ENCODE measurements at places on chromosomes 13 and 19.
A peak's percentile ranks its signal among the peaks of the same experiment; 100 is the strongest.

GRCh38 chr19:40754611-40755247 is 3.7 kb downstream of the SNRPA start:
- no peak for DNase-seq

GRCh38 chr19:35099155-35099896 is 16.3 kb upstream of the FXYD3 start:
- no peak for DNase-seq

DNA sequence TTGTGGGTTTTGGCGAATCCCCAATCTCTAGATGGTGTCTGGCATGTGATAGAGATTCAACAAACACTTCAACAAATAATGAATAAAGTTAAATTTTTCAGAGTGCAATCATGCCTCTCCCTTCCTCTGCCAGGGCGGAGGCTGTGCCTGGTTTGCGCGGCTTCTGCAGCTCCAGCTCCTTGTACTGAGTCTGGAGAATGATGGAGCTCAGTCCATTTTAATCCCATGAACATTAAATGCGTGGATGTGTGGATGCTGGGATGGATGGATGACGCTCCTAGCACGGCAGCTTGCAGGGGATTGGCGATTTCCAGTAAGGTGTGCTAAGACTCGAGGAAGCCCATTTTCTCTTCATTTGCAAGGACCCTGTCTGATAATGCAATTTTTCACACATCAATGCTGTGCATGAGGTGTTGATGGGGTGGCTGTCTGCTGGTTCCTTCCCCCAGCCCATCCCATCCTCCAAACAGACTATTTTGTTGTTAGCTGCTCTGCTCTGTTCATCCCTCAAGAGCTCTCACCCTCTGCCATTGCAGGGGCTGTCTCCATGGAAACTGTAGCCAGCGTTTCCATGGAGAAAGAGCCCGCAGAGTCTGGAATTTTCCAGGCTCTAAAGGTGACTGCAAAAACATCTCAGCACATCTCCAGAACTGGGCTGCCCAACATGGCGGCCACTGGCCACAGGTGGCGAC is 92.6 kb upstream of the PEG3 start:
- DNase-seq, result no peak

GRCh38 chr13:99151516-99151915 is 49.1 kb upstream of the UBAC2 start:
- DNase-seq, result no peak

GRCh38 chr13:83216479-83217245 is 665.6 kb downstream of the SLITRK1 start:
- no peak for DNase-seq

- no peak for DNase-seq
Observed at GRCh38 chr13:103515410-103515809, 449.2 kb upstream of the SLC10A2 start.

DNA sequence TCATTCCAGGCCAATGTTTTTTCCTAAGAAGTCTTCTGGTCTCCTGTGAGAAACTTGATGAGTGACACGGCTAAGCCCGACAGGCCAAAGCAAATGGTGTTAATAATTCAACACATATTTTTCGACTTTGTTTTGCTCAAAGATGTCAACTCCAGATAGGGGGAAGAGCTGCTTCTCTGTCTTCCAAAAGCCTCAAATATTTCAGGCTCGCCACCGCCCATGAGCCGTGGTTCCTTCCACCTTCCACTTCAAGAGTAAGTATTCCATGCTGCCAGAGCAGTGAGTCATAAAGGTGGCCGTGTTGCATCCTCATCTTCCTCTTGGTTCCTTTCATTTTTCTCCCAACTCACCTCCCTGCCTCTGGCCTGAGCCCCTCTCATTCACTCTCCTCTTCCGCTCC is 272.6 kb downstream of the EFNB2 start:
- no peak for DNase-seq

- DNase-seq, result no peak
Observed at GRCh38 chr13:32334671-32335070, 19.4 kb downstream of the BRCA2 start.

- DNase-seq, result no peak
Observed at GRCh38 chr13:52399046-52399445, 6.9 kb downstream of the THSD1 start.

DNA sequence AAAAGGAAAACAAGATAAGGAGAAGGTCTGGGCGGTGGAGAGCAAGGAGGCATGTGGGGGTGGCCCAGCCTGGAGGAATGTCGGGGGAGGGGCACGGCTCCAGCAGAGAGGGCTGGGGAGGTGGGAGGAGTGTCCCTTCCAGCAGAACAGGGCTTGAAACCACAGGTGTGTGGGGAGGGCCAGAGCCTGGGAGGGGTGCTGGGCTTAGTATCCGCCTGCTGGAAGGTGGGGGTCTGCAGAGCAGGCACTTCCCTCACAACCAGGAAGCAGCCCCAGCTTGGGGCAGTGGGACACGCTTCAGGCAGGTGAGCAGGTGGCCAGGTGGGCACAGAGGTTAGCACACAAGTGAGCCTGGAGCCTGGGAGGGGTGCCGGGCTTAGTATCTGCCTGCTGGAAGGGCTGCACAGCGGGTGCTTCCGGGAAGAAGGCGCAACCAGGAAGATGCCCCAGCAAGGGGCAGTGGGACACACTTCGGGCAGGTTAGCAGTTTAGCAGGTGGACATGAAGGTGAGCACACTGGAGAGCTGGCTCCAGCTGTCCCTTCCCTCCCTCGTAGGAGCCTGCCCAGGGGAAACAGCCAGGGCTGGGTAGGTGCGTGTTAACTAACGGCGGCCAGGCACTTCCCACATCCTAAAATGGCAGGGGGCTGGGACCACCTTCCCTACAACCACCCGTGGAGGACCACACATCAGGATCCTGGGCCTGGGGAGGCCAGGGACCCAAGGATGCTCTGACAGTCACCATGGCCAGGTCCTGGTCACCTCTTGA is 3.0 kb downstream of the GAS6 start:
- DNase-seq, result peak; percentile 66

DNA sequence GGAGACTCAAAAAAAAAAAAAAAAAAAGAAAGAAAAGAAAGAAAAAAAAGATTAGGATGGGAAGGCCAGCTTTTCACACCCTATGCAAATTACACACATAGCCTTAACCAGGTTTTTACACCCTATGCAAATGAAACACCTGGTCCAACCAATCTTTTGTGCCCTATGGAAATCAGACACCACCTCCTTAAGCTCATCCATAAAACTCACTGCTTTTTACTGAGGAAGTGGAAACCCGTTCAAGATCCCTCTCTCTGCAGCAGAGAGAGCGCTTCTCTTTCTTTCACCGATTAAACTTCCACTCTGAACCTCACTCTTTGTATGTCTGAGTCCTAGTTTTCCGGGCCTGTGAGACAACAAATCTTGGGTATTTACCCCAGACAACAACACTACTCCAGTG is 25.3 kb upstream of the HOMER3 start:
- DNase-seq, result no peak

DNA sequence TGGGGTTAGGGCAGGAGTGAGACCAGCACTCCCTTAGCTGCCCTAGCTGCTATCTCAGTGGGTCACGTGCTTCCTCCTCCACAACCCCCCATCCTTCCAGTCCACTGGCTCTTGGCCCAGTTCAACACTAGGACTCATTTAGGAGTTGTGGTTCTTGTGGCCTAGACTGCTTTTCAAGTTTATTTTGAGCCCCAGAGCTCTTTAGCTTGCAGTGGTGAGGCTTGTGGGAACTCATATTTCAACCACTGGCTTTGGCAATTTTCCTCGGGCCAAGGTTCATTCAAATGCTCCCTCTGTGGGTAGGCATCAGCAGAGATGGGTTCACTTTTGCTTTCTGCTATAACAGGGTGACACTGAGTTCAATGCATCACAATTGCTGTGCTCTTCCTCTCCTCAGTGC is 436.2 kb upstream of the SLITRK5 start:
- DNase-seq, result no peak

DNA sequence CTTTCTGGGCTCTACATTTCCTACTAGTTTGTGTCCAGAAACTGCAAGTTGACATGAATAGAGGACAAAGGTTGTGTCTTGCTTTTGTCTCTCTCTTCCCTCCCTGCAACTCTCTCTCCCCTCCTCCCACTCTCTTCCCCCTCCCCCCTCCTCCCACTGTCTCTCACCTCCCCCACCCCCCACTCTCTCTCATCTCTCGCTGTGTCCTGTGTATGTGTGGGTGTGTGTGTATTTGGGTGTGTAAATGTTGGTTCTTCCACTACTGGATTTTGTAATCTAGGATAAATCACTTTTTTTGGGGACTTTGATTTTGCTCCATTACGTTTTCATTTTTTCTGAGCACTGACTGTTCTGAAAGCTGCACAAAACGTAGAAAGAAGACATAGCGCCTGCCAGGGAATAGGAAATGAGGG is 48.4 kb downstream of the AKAP11 start:
- DNase-seq, result no peak

DNA sequence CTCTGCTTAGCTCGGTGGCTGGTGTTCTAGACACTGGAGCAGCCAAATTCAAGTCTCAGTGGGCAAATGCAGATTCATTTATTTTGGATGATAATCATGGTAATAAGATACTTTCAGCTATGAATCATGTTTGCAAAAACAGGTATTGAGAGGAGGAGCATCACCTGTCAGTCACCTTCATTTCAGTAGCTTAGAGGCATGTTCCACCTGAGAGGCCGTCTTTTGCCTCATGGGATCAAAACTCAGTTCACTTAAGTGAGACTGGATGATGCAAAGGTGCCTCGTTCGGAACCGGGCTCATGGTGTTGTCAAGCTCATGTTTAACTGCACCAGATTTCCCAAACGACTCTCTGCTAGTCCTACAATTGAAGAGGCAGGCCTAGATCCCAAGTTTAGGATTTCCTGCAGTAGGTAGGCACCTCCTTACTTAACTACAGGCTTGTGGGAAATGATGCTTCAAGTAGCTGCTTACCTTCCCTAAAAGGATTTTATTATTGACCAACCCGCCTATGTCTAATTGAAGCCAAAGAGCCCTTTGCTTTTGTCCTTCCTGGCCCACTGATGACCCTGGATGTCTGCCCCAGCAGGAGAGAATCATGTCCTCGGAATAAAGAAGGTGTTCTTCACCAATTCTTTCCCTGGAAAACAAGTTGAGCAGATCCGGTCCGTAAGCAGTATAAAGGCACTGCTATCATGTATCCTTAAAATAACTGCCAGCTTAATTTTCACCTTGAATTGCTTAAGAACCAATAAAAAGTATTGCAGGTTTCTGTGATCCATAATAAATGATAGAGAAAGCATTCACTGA is 60.0 kb downstream of the ZAR1L start:
- DNase-seq, result no peak

GRCh38 chr19:35169221-35169995 is 14.9 kb downstream of the FXYD5 start:
- DNase-seq, result no peak

DNA sequence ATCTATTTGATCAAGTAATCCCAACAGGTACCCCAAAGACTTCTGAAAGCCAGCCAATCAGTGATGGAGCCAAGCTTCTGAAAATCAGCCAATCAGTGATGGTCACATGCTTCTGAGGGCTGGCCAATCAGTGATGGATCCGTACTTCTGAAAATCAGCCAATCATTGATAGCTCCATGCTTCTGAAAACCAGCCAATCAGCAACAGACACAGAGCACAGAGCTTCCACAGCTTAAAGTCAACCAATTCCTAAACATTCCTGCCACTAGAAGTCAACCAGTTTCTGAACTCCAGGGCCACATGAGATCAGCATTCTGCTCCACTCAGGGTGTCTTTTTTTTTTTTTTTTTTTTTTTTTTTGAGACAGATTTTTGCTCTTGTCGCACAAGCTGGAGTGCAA is 8.2 kb upstream of the HSD17B14 start:
- no peak for DNase-seq

GRCh38 chr13:27595055-27595811 is 25.1 kb downstream of the LNX2 start:
- no peak for DNase-seq

DNA sequence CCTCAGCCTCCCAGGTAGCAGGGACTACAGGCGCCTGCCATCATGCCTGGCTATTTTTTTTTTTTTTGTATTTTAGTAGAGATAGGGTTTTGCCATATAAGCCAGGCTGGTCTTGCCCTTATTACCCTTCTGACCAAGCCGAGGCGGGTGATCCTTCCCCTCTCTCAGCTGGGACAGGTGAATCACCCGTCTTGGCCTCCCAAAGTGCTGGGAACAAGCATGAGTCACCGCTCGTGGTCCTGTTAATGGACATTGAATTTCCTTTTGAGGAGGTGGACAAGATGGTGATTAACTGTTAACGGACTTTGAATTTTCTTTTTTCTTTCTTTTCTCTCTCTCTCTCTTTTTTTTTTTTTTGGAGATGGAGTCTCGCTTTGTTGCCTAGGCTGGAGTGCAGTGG is 10.6 kb downstream of the CD70 start:
- no peak for DNase-seq

DNA sequence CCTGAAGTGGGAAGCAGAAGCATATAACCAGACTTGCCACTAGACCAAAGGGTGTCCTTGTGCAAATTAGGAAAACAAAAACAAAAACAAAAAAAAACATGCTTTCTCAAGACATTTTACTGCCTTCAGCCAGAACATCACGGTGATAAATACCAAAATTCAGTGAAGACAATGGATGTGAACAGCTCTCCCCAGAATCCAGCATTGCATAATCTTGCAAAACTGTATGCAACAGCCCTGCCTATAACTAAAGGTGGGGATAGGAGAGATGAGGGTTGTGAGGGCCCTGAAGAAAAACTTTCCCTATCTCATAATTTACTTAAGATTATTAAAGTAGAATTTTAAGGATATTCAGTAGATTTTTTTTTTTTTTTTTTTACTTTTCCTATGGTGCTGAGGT is 24.9 kb upstream of the NDFIP2 start:
- no peak for DNase-seq
